ENCODE measurements at places on chromosomes 3 and 15.

- DNase-seq = no peak
Measured at GRCh38 chr3:14146381-14147065, 21.7 kb downstream of the TMEM43 start.

GRCh38 chr3:29697989-29698388 is 417.1 kb downstream of the RBMS3 start:
- no peak for DNase-seq

DNA sequence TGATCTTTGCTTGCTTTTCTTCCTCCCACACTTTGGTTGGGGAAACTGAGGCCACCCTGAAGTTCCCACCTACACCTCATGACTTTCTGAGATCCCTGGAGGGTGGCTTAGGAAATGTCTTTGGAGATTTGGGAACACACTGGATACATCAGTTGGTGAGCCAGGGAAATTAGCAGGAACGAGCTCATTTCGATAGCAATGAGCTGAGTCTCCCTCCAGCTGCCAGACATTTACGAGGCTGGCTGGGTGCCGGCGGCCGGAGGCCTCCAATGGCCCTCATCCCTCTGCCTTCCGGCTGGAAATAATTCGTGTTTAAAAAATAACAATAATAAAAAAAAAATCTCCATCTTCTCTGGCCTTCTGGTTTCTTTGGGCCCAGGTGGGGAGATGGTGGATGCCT is 38.8 kb downstream of the SMAD6 start:
- no peak for DNase-seq

DNA sequence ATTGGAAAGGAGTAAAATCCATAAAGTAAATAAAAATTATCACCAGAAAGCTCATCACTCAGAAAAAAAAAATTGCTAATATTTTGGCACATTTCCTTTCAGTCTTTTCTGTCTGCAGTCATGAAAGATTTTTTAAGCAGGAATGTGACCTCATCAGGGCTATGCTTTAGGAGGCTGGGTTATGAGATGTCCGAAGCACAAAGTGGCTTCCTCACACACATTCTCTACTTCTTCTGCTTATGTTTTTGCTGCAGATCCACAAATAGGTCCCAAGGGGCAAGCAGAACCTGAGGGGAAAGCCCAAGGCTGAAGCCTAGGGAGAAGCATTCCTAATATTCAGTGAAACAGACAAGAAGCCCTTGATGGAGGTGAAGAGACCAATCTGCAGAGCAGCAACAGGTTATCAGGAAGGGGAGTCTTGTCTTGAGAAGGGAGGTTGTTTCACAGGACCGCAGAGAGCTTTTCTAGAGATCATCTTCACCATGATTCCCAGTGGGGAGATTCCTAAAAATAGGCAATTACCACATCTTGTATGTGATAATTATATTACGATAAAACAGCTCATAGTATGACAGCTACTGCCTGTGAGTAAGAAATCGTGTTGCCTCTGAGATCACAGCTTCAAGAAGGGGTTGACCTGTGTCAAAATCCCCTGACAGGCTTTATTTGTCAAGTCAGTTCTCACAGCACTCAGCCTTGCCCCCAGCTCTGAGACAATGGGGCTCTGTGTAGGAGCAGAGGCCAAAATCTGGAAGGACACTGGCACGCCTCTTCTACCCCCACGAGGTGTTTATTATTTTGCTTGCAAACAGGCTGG is 60.5 kb downstream of the IGF2BP2 start:
- DNase-seq = no peak

DNA sequence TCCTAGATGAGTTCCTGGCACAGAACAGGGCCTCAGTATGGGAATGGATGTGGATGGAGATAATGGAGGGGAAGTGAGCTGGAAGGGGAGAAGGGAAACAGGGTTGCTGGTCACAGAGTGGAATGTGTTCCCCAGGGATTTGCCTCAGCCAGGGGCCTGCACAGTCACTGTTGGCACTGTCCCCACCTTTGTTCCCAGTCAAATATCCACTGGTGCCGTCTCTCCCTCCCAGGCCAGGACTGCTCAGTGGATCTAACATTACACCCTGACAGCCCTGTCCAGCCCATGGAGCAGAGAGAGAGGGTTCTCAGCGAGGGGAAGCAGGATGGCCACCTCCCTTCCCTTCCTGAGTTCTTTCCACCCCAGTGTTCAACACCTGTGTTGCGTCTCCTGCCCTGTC is 1.5 kb upstream of the PPP1R2 start:
- DNase-seq = no peak

DNA sequence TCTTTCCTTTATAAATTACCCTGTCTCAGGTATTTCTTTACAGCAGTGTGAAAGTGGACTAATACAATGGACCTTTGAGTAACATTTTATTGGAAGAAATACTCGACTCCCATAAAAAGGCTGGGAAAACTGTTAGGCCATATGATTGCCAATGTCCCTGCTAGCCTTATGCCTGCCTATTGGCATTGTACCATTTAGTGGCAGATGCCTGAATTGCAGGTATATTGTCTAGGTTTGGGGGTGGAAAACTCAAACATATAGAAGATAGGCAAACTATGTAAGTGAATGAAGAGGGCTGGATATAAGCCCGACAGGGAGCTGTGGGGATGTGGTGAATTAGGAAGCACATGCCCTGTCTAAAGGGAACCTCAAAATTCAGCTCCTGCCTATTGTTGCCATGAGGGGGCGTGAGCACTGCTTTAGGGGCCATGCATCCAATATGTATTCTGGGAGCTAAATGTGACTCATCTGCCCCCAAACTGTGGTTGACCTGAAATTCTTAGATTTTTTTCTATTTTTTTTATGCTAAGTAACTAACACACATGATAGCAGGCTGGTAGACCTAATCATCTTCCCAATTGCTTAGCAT is 65.2 kb upstream of the TRA2B start:
- no peak for DNase-seq

Measured in stimulated activated CD8-positive, alpha-beta memory T cell treated with anti-CD3 and anti-CD28 coated beads, Interleukin-7, amount 100 ng/mL, for 1 hour (primary cell).